ENCODE measurements at places on chromosomes 16 and 17. TPM values are rescaled to one million over a fixed set of nuclear protein-coding genes. Genes with fewer than 3 reads are reported as not detected.

GRCh38 chr17:81097134-81097942 is 62.4 kb downstream of the BAIAP2 start:
- DNase-seq: peak; percentile 89

DNA sequence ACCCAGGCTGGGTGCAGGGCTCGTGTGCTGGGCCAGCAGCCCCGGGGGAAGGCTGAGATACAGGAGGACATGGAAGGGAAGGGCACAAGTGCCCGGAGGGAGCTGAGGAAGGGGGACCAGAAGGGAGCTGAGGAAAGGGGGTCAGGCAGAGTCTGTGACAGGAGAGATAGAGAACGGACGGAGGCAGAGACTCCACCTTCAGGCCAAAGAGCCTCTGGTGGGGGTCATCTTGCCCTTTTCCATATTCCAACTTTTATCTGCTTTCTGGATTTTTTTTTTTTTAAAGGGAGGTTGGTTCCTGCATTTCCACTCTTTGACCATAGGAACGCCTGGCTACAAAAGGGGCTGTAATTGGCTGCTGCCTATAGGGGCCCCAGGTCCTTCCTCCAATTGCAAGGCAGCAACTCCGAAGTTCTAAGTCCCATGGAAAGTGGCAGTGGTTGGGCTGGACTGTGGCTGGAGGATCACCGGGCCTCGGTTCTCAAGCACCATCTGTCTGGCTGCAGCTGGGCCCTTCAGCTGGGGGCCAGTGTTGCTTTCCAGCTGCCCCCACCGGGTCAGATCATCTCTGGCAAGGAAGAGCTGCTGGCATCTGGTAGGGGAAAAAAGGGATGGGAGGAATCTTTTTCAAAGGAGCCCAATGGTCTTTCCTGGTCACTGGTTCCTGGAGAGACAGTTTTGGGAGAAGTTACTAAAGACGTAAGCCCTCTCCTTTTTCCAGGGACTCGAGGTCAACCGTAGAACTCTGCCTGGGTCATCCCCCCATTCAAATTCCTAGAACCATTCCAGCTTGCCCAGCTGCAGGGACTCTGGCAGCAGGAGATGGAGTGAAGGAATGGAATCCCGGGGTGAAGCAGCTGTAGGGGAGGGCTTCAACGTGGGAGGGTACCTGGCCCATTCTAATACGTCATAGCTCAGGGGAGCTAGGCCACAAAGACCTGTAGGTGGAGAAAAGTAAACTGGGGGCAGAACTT is 13.1 kb upstream of the MRPS23 start:
- no peak for DNase-seq

DNA sequence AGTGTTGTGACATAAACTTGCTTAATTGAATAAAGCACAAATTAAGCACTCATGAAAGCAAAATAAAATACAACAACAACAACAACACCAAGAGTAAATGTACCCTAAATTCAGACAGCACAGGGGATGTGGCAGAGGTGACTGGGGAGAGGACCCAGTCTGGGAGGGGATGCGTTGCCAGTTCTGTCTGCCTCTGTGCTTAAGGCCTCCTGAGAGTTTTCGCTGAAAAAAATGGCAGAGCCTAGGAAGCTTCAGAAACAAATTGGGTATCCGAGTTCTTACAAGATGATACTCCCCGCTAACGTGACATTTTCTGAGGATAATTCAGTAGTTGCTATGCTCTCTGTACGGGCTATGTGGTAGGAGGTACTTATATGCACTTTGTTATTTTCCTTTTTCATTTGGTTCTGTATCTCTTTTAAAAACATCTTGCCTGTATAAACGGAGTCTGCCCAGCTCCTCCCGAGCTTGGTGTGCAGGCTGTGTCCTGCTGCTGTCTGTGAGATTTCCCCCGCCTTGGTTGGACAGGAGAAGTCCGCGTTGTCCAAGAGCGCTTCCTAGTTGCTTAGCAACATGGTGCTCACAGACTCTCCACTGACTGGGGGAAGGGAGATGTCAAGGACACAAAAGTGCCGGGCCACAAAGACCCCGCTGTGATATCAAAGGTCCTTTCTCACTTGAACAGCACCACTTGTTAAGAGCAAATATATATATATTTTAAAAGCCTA is 134.2 kb upstream of the CPHXL start:
- no peak for DNase-seq

DNA sequence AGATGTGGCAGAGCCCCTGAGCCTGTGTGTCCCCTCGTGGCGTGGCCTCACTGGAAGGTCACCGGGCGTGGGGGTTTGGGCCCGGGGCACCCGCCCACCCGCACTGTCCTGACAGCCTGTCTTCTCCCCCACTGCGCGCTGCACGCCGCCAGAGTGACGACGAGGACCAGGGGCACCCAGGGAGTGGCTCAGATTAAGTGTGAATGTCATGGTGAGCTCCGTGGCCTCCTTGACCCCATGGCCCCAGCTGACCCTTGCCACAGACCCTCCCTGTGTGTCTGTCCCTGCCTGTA is 15.1 kb downstream of the PRSS27 start:
- DNase-seq: no peak

GRCh38 chr16:17404941-17405689 is 65.6 kb downstream of the XYLT1 start:
- no peak for DNase-seq

DNA sequence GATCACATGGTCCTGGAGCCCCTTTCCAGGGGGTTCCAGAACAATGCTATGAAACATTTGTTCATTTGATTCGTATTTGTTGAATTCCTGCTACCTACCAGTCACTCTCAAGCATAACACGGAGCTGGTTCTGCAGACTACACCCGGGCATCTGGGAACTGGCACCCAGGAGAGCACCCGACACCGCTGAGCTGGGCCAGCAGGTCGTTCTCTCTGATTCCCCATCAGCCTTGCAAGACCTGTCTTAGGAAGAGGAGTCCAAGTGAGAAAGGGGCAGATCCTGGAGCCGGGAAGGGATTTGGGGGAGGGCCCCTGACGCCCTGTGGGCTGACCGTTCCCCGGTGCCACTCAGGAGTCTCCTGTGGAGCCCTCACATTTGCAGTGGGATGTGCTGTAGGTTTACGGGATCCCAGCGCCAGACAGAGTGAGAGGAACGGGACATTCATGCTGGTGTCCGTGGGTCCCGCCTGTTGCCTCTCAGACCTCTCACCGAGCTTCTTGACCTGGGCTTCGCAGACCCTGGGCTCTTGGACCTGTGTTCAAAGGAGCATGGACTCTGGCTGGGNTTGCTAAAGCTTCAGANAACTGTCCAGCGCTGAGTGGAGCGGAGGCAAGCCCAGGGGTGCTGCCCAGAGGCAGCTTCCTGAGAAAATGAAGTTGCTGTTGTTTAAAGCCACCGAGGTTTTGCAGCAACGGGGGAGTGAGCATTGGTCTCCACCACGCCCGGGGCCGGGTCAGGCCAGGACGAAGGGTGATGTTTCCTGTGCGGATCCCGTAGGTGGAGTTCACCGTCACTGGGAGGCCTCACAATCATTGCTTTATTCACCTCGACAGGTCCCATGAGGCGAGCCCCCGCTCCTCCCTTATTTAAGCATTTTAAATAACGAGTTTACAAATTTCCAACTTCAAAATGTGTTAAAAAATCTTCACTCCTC is 49.2 kb downstream of the METRNL start:
- no peak for DNase-seq

DNA sequence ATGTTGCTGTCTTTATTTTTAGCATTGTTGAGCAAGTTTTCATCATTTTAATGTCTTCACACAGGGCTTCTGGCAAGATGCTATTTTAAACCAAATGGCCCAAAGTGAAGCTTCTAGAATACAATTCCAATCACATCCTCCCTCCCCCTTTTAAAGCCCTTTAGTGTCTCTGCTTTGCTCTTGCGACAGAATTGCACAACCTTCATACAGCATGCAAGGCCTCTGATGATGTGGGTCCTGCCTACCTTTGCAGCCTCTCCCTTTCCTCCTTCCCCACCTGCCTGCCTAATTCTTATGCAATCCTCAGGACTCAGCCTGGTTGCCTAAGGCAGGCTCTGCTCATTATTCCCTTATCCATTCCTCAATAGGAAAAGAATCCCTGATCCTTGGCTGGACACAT is 381.7 kb downstream of the SLC39A11 start:
- DNase-seq: no peak

DNA sequence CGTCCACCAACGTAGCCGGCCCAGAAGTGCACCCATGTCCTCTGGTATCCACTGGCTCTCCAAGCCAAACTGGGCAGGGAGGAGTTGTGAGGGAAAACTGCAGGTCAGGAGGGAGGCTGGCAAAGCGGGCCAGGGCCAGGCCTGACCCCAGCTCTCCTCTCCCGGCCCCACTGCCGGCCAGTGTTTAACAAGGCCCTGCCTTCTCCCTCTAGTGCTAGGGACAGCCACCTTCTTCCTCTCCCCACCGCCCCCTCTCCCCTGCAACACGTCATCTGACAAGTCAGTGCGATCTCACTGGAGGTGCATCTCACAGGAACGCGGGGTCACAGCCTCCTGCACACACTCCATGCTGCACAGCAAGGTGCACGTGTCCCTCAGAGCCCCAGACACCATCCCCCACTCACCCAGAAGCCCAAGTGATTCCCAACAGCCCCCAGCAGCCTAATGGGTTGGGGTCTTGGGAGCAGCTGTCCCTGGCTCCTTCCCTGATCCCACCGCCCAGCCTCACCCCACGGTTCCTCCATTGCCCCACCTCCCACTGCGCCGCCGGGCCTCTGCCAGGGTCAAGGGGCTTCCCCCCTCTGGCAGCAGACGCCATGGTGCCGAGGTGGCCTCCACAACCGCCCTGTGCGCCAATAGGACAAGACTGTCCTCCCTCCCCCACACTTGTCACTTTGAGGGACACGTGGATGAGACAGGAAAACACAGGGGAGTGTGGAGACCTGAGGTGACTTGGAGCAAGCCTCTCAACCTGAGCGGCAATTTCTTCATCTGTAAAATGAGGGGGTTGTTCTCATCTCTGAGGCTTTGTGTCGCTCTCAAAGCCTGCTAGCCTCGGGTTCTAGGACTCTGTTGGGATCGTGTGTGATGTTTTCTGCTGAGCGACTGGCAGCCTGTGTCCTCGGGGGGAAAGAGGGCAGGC is 1.1 kb upstream of the ACE start:
- DNase-seq: no peak

GRCh38 chr17:35540589-35541404 is 3.3 kb upstream of the SLFN12L start:
- DNase-seq: peak; percentile 10

DNA sequence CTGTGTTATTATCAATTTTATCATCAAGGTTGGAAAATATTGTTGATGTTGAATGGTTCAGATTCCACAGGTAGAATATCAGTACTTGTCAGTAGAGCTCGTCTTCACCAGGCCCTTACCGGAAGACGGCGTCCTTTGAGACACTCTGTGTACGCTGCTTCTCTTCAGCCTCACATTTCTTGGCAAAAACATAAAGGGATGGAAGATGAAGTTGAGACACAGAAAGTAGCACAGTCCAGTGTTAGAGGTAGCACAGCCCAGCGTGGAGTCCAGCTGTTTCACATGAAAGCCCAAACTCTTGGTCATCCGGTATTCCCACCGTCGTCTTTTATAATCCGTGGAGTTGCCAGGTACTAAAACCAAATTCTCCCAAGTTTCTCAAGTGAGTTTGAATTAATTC is 30.4 kb downstream of the ATP2C2 start:
- DNase-seq: no peak

DNA sequence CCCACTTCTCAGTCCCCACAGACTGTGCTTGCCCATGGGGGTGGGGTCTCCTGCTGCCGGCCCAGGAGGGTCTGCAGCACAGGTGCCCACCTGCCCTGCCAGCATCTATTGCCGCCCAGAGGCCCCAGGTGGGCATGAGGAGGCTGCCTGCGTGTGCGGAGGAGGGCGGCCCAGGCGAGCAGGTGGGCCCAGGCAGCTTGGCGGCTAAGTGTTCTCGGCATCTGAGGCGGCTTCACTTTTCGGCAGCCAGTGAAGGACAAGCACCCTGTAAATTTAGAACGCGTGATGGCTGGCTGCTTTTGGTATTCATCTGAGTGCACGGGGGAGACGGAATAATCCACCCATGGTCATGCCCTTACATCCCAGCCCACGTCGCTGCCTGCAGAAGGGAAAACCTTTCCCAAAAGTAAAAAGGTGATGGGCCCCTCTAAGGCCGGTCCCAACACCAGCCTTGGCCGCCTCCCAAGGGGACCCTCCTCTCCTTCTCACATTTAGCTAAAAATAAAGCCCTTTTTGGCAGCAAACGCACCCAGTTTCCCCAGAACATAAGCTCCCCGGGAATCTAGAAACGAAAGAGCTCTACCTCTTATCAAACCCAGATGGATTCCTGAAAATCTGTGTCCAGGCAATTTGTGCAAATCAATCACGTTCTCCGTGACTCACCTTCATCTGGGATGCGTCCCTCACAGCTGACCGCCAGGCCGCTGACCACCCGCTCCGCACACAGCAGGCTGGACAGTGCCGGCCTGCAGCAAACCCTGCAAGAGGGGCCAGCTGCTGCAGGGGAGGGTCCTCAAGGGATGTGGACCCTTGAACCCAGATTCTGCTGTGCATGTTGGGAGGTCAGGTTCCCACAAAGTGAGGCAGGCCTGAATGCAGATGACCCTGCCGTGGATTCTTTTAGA is 79.4 kb downstream of the RBFOX3 start:
- no peak for DNase-seq

DNA sequence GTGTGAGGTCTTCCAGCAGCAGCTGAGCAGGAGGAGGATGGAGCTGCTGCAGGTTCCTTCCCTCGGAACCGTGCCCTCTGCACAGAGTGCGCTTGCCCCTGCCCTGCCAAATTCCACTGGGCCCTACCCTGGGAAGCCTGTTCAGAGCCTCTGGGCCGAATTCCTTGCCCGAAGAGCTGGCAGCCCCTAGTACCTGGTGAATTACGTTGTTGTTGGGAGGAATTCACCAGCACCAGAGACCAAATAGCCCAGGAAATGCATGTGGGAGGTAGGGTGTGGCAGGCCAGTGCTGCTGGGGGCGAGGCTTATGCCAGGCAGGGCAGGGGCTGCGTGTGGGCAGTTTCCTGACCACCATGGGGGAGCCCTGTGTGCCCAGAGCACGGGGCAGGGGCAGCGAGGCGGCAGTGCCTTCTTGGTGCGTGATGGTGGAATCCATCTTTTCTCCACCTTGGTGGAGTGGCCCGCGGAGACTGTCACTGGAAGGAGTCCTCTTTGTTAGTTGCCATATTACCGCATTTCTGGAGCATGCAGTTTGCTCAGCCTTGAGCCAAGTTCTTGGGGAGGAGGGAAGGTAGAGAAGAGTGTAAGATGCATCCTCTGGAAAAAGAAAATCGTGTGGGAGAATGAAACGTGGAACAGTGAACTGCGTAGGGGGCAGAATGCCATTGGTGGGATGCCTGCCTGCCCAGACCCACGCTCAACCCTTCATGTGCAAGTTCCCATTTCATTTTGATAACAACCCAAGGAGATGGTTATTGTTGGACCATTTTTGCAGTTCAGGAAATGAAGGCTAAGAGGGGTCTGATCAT is 2.3 kb downstream of the MRC2 start:
- DNase-seq: no peak

Gene NXN
- 32.8 TPM for total RNA-seq

Gene PIK3R5
- not detected for total RNA-seq

Gene NKIRAS2
- 81.6 TPM for total RNA-seq

Gene TEKT5
- not detected for total RNA-seq

Gene GUCY2D
- total RNA-seq: not detected
